ENCODE measurements at places on chromosomes 5 and 9. TPM values are rescaled to one million over a fixed set of nuclear protein-coding genes. Genes with fewer than 3 reads are reported as not detected.

GRCh38 chr5:143328589-143329220, 74.8 kb downstream of the NR3C1 start:
- no peak overlapping the region for H3K4me3 ChIP-seq
- H3K27me3 ChIP-seq, result no peaks in the 10 kb centered on the region
- peaks cover 5% of the 10 kb centered on the region for H3K36me3 ChIP-seq
- no peaks in the 10 kb centered on the region for H3K4me1 ChIP-seq

DNA sequence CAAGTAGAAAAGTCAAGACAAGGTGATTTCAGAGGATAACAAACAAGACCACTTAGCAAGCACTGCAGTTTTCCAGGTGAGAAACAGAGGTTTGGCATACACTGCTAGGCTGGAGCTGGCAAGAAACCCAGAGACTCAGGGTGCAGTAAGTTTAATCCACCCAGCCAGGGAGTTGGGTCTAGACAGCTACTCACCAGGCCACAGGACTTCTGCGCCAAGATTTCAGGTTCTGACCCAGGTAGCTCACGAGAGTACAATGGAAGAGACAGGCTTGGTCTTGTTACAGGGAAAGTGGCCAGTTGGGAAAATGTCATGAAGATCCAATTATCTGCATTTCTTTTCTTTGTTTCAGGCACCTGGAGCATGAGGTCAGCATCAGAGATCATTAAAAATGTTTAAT, 9.8 kb downstream of the SMIM23 start:
- H3K36me3 ChIP-seq, result no peaks in the 10 kb centered on the region
- no peak overlapping the region for H3K4me3 ChIP-seq
- H3K27me3 ChIP-seq, result no peaks in the 10 kb centered on the region
- H3K4me1 ChIP-seq, result no peaks in the 10 kb centered on the region
- no peak for DNase-seq

DNA sequence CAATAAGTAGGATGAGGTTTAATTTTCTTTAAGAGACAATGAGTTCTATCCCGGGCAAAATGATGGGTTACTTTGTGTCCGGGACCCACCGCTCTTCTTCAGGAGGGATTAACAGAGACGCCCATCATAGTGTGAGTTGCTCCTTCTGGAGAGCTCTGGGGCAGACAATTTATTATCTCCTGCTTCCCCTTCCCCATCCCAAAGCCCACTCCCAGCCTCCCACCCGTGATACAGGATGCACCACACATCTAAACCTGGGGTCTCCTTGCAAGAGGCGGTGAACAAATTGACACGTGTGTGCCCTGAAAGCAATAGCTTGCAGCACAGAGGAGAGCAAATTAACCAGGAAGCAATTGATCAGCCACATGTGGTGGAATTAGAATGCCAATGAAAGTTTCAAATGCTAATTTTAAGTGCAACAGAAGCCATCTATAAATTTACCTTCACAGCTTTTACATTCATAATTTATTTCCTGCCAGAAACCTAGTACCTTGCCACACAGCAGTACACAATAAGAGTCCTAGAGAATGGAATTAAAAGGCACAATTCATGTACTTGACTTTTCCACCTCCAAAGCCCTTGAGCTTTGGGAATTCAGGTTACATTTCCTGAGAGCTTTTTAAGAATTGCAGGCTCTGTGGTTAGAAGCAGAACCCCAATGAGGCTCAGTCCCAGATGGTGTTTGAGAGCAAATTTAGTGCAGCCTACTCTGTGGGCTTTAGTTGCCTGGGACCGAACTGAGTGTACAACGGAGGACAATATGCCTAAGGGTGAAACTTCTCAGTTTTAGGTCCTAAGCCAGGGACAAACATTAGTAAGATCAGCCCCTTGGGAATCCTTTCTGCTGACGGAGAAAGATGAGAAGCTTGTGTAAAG, 399.6 kb downstream of the MED10 start:
- H3K27me3 ChIP-seq, result no peaks in the 10 kb centered on the region
- no peak overlapping the region for H3K27ac ChIP-seq
- H3K36me3 ChIP-seq, result no peaks in the 10 kb centered on the region
- H3K4me3 ChIP-seq, result no peak overlapping the region

The ESM1 gene
- not detected for total RNA-seq

GRCh38 chr5:131396015-131396414, 132.2 kb downstream of the CDC42SE2 start:
- no peaks in the 10 kb centered on the region for H3K27me3 ChIP-seq
- H3K27ac ChIP-seq, result no peak overlapping the region

The SMIM32 gene
- not detected for total RNA-seq

DNA sequence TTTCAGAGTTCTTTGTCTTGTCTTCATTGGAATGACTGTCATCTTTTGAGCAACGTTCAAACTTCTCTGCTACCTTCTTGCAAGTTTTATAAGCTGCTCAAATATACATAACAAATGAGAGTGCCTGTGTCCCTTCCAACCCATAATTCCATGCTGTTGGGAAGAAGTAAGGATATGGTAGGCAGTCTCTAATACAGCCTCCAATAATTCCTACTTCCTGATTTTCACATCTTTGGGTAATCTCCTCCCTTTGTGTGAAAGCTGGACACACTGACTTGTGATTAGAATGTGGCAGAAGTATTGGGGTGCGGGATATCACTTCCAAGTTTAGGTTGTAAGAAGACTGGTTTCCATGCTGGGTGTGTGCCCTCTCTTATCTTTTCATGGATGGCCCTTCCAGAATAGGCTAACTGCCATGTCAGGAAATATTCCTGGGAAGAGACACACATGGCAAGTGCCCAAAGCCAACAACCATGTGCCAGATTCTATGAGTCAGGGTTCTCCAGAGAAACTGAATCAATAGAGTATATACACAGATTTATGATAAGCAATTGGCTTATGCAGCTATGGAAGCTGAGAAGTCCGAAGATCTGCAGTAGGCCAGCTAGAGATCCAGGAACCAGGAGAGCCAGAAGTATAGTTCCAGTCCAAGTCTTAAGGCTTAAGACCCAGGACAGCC, 531.3 kb downstream of the NTRK2 start:
- no peak overlapping the region for H3K4me3 ChIP-seq
- no peak overlapping the region for H3K27ac ChIP-seq
- no peak for DNase-seq
- H3K36me3 ChIP-seq, result no peaks in the 10 kb centered on the region
- no peaks in the 10 kb centered on the region for H3K4me1 ChIP-seq

GRCh38 chr5:73912821-73913271, 286.9 kb downstream of the ARHGEF28 start:
- no peaks in the 10 kb centered on the region for H3K36me3 ChIP-seq
- H3K4me3 ChIP-seq, result no peak overlapping the region
- H3K27ac ChIP-seq, result peak overlapping the region; percentile 49
- H3K4me1 ChIP-seq, result peaks cover 35% of the 10 kb centered on the region

DNA sequence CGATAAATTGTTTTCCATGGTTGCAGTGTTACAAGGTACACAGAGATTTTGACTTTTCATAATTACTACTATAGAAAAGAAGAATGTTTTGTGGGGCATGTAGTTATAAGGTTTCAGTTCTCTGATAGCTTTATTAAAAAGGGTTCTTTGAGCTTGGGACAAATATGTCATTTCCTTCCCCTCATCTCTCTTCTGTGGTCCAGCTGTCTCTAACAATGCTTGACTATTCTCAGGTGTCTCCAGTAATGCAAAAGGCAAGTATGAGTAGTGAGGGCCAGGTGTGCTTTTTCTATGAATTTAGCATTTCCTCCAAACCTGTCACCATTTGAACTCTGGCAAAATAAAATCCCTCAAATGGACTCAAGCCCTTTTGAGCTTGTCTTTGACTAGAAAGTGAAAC, 84.3 kb downstream of the SLF1 start:
- no peak for DNase-seq
- H3K36me3 ChIP-seq, result 0 out of 2 replicates have a peak, but pooled peaks cover 6% of the 10 kb centered on the region
- no peak overlapping the region for H3K27ac ChIP-seq
- no peaks in the 10 kb centered on the region for H3K27me3 ChIP-seq
- no peak overlapping the region for H3K4me3 ChIP-seq
- peaks cover 29% of the 10 kb centered on the region for H3K4me1 ChIP-seq

The HMMR gene
- total RNA-seq, result 74.1 TPM

DNA sequence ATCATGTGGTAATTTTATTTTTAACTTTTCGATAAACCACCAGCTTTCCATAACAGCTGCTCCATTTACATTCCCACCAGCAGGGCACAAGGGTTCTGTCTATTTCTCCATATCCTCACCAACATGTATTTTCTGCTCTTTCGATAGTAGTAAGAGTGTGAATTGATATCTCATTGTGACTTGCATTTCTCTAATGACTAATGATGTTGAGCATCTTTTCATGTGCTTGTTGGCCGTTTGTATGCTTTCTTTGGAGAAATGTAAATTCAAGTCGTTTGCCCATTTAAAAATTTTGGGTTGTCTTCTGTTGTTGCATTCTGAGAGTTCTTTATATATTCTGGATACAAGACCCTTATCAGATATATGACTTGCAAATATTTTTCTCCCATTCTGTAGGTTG, 45.9 kb downstream of the PSD2 start:
- H3K4me3 ChIP-seq, result no peak overlapping the region
- no peak for DNase-seq
- peaks cover 14% of the 10 kb centered on the region for H3K27me3 ChIP-seq
- no peaks in the 10 kb centered on the region for H3K36me3 ChIP-seq
- no peak overlapping the region for H3K27ac ChIP-seq
- no peaks in the 10 kb centered on the region for H3K4me1 ChIP-seq

The ABCA1 gene
- total RNA-seq, result 0.04 TPM

DNA sequence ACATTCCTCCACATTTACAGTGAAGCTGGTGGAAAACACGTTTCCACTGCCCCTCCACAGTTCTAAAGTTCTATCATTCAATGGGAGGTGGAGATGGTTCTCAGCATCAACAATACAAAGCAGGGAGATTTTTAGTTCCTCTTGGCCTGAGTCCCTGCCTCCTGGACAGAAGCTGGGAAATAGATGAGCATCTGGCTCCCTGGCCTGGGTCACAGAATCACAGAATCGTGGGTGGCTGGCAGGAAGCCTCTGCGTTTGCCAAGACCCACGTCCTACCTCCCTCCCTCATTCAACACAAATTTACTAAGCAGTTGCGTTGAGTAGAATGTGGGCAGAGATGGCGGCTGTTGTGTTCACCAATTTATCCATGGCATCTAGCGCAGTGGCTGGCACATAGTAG, 5.2 kb upstream of the PPARGC1B start:
- H3K27ac ChIP-seq, result no peak overlapping the region
- no peaks in the 10 kb centered on the region for H3K4me1 ChIP-seq
- H3K27me3 ChIP-seq, result peaks cover 4% of the 10 kb centered on the region
- no peaks in the 10 kb centered on the region for H3K36me3 ChIP-seq
- no peak overlapping the region for H3K4me3 ChIP-seq
- DNase-seq, result no peak

The ARSK gene
- 13.8 TPM for total RNA-seq

The FAM151B gene
- total RNA-seq, result 9.2 TPM

The PDLIM4 gene
- total RNA-seq, result 66.3 TPM

DNA sequence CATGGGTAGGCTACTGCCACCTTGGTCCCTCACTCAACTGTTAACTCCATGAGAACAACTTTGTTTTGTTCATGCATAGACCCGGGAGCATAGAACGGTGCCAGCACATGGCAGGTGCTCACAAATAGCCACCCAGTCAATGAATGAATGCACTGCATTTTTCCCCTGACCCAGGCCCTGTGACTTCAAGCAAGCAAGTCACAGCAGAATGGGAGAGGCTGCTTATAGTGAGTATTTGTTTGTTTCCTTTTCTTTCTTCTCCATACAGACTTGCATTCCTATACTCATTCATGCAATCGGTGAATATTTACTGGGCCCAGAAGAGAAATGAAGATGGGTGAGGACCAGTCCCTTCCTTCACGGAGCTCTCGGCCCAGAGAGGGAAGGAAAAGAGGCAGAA, 62.0 kb downstream of the SHB start:
- H3K4me3 ChIP-seq, result no peak overlapping the region
- H3K4me1 ChIP-seq, result 0 out of 2 replicates have a peak, but pooled peaks cover 3% of the 10 kb centered on the region
- no peaks in the 10 kb centered on the region for H3K36me3 ChIP-seq
- DNase-seq, result no peak
- H3K27ac ChIP-seq, result no peak overlapping the region

The TAF1L gene
- total RNA-seq, result not detected

The TXNDC8 gene
- total RNA-seq, result not detected

DNA sequence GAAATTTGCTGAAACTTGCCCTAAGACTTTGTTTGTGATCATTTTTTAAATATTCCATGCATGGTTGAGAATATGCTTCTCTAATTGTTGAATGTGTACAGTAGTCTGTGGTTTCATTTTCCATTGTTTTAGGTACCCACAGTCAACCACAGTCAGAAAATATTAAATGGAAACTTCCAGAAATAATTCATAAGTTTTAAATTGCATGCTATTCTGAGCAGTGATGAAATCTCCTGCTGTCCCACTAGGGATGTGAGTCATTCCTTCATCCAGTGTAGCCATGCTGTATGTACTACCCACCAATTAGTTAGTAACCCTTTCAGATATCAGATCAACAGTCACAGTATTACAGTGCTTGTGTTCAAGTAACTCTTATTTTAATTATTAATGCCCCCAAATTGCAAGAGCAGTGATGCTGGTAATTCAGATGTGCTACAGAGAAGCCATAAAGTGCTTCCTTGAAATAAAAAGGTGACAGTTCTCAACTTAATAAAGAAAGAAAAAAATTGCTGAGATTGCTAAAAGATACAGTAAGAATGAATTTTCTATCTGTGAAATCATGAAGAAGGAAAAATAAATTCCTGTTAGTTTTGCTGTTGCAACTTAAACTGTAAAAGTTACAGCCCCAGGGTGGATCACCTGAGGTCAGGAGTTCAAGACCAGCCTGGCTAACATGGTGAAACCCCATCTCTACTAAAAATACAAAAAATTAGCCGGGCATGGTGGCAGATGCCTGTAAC, 79.9 kb upstream of the FBXL17 start:
- no peak overlapping the region for H3K27ac ChIP-seq
- no peak for DNase-seq
- H3K4me3 ChIP-seq, result no peak overlapping the region
- H3K36me3 ChIP-seq, result no peaks in the 10 kb centered on the region

- H3K27ac ChIP-seq, result no peak overlapping the region
- H3K27me3 ChIP-seq, result no peaks in the 10 kb centered on the region
- DNase-seq, result no peak
- H3K36me3 ChIP-seq, result no peaks in the 10 kb centered on the region
These were observed 43.4 kb downstream of the COL15A1 start for GRCh38 chr9:98986866-98987651.

The POU5F2 gene
- total RNA-seq, result 0.41 TPM

The PCYOX1L gene
- 2.6 TPM for total RNA-seq

The SAXO1 gene
- total RNA-seq, result not detected

- no peaks in the 10 kb centered on the region for H3K27me3 ChIP-seq
- H3K4me1 ChIP-seq, result no peaks in the 10 kb centered on the region
- no peak overlapping the region for H3K4me3 ChIP-seq
- H3K27ac ChIP-seq, result no peak overlapping the region
- H3K36me3 ChIP-seq, result no peaks in the 10 kb centered on the region
These were observed 7.2 kb downstream of the MARCHF6 start for GRCh38 chr5:10360686-10361085.

The KCNIP1 gene
- 1.4 TPM for total RNA-seq
